GM23338 (cell line): ENCODE measurements at places on chromosomes 11 and 22.

- no peaks in the 10 kb centered on the region for H3K27me3 ChIP-seq
- H3K4me1 ChIP-seq, result peaks cover 3% of the 10 kb centered on the region; the same call in 1 of the 2 replicates
- no peak overlapping the region for H3K27ac ChIP-seq
- H3K36me3 ChIP-seq, result no peaks in the 10 kb centered on the region
- H3K4me3 ChIP-seq, result no peak overlapping the region
Observed at GRCh38 chr11:132264616-132265015, 894.2 kb downstream of the NTM start.

DNA sequence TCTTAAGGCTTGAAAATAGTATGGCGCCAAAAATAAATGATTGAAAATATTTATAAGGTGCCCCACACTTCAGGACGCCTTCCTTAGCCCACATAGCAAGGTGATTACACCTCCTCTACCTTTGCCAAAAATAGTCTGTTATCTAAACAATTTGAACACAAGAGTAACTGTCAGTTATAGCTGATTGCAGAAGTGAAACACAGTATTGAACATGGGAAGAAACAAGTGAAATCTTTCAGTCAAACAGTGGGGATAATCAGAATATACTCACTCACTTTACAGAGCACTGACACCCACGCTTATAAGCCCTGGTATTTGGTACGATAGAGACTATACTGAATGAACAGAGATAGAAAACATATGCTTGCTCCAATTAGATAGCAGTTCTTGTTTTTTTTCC, 203.1 kb downstream of the RAB38 start:
- H3K27ac ChIP-seq, result no peak overlapping the region
- peaks cover 26% of the 10 kb centered on the region for H3K4me1 ChIP-seq

GRCh38 chr22:39800790-39801520, 92.6 kb downstream of the ENTHD1 start:
- H3K27ac ChIP-seq, result no peak overlapping the region
- no peak for DNase-seq
- H3K4me3 ChIP-seq, result no peak overlapping the region
- no peaks in the 10 kb centered on the region for H3K4me1 ChIP-seq
- H3K36me3 ChIP-seq, result no peaks in the 10 kb centered on the region

- H3K27me3 ChIP-seq, result no peaks in the 10 kb centered on the region
- no peak for DNase-seq
- peaks cover 7% of the 10 kb centered on the region; the same call in 1 of the 2 replicates for H3K4me1 ChIP-seq
- H3K36me3 ChIP-seq, result no peaks in the 10 kb centered on the region
- no peak overlapping the region for H3K27ac ChIP-seq
Observed at GRCh38 chr22:35872451-35872850, 154.8 kb downstream of the APOL5 start.

DNA sequence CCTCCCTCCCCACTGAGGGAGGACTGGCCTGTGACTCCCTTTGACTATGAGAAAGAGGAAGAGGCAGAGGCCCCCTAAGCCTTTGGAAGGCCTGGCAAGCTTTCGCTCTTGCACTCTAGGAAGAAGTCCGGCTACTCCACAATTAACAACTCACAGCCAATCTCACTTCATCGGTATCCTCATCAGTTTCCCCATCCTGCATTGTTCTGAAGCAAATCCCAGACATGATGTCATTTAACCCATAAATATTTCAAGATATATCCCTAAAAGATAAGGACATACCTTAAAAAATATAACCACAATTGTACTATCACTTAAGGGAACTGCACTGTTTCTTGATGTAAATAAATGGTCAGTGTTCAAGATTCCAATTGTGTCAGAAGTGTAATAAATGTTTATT, 63.1 kb downstream of the CWC15 start:
- H3K27ac ChIP-seq, result no peak overlapping the region
- H3K36me3 ChIP-seq, result no peaks in the 10 kb centered on the region
- H3K27me3 ChIP-seq, result no peaks in the 10 kb centered on the region
- H3K4me3 ChIP-seq, result no peak overlapping the region
- no peak for DNase-seq

DNA sequence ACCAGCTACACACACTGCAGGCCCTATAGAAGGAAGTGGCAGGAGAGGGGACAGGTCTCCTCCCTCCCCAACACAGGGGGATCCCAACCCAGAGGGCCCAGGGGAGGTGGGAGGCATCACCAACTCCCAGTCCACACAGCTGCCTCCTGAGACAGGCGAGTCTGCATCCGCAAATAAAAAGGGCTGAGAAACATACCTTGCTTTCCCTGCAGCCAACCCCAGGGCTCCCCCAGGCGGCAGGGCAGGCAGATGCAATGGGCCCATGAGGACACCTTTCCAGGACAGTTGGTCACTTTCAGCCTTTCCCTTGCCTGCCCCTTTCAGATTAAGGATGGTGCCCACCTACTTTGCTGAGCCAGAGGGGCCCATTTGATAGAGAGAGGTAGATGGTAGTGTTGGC, 180.0 kb downstream of the BRD1 start:
- H3K36me3 ChIP-seq, result no peaks in the 10 kb centered on the region
- DNase-seq, result no peak
- H3K4me3 ChIP-seq, result no peak overlapping the region
- H3K27me3 ChIP-seq, result no peaks in the 10 kb centered on the region

DNA sequence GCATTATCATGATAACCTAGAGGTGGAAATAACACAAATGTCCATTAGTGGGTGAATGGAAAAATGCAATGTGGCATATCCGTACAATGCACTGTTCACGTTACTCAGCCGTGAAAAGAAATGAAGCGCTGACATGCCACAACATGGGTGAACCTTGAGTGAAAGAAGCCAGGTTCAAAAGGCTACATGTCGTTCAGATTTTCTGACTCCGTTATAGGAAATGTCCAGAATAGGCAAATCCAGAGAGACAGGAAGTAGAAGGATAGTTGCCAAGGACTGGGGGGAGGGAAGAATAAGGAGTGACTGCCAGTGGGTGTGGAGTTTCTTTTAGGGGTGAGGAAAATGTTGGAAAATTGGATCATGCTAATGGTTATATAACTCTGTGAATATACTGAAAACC, 133.8 kb downstream of the ATXN10 start:
- DNase-seq, result no peak
- H3K27me3 ChIP-seq, result no peaks in the 10 kb centered on the region
- no peak overlapping the region for H3K4me3 ChIP-seq
- no peaks in the 10 kb centered on the region; the same call in 1 of the 2 replicates for H3K36me3 ChIP-seq
- no peaks in the 10 kb centered on the region for H3K4me1 ChIP-seq

- no peaks in the 10 kb centered on the region for H3K27me3 ChIP-seq
- no peak overlapping the region for H3K4me3 ChIP-seq
- no peaks in the 10 kb centered on the region for H3K36me3 ChIP-seq
- H3K27ac ChIP-seq, result no peak overlapping the region
- no peak for DNase-seq
Observed at GRCh38 chr11:27968461-27968860, 139.5 kb downstream of the KIF18A start.
